Heart right ventricle (tissue), 16 donors: ENCODE measurements at places on chromosomes 7 and 10. TPM values are rescaled to one million over a fixed set of nuclear protein-coding genes. Genes with fewer than 3 reads are reported as not detected.

The TMEM270 gene
- total RNA-seq, result not detected

The TAS2R60 gene
- not detected for total RNA-seq

The FXYD4 gene
- total RNA-seq, result not detected

The HTRA1 gene
- 71.6 TPM for total RNA-seq

The EVX1 gene
- total RNA-seq, result not detected

The FAM170B gene
- not detected for total RNA-seq

The TDRD1 gene
- total RNA-seq, result 4.3 TPM

The SH2D4B gene
- total RNA-seq, result not detected

The LDB3 gene
- 1,248 TPM for total RNA-seq

The TNS3 gene
- total RNA-seq, result 32.3 TPM

The LIPM gene
- not detected for total RNA-seq

The PDK4 gene
- total RNA-seq, result 236 TPM

The TSPAN13 gene
- total RNA-seq, result 10.3 TPM

The PRRT4 gene
- total RNA-seq, result 2.8 TPM

The ANKRD7 gene
- not detected for total RNA-seq

The MKX gene
- 0.23 TPM for total RNA-seq

The FAM237B gene
- total RNA-seq, result not detected

The CREB5 gene
- total RNA-seq, result 21.3 TPM

The TMEM236 gene
- total RNA-seq, result 0.33 TPM

The DAGLB gene
- total RNA-seq, result 9.4 TPM

The ADAM12 gene
- total RNA-seq, result 0.76 TPM

The PSMA2 gene
- 103 TPM for total RNA-seq

The PTPRE gene
- 22.9 TPM for total RNA-seq
